ENCODE measurements at places on chromosomes 16 and 17. TPM values are rescaled to one million over a fixed set of nuclear protein-coding genes. Genes with fewer than 3 reads are reported as not detected.

Gene ALOX12
- total RNA-seq = 1.3 TPM

Gene TAC4
- not detected for total RNA-seq

Gene SOX8
- not detected for total RNA-seq

Gene TEX14
- total RNA-seq = 0.89 TPM

Gene AKTIP
- 23.2 TPM for total RNA-seq

Gene PKMYT1
- 5.9 TPM for total RNA-seq

Gene ENPP7
- not detected for total RNA-seq

Gene PNMT
- 2.2 TPM for total RNA-seq

DNA sequence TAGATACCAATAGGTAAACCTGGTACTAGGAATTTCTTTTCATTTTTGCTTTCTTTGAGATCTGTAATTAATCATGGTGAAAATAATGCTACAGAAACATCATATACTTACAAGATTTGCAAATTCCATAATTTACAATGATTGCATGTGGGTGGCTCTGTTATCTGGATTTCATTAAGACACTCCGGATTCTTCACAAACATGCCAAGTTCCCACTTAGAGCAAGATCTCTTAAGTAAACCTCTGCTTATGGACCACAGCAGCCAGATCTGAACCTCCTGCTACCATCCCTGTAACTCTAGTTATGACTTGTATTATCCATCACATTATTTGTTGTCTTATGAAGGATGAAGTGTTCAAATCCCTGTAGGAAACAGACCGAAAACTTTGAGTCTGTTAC, 424.7 kb downstream of the CDH13 start:
- H3K4me3 ChIP-seq = no peak overlapping the region
- H3K27ac ChIP-seq = no peak overlapping the region

DNA sequence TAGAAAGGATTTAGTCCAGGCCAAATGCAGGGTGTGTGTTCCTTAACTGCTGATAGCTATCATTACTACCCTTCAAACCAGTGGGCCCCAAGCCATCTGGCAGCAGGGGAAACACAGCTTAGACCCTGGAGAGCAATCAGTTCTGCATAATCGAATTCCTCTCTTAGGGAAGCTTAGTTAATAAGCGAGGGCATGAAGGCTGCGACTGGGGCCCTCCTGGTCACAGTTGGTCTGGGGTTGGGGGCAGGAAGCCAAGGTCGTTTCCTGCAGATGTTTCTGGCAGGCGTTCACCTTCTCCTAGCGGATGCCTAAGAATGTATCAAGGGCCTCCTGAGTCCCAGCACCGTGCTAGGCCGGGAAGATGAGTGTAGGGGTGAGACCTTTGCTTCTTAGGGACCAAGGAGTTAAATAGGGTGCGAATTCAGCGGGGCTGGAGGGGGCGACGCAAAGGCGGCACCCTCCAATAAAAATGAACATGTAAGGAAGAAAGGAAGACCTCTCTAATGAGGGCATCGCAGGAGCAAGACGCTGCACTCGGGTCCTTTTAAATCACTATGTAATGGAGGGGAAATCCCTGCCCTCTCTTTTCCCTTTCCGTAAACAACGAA, 16.5 kb upstream of the EEF2K start:
- peak overlapping the region; percentile 55 for H3K4me3 ChIP-seq
- peak overlapping the region; percentile 99 for H3K27ac ChIP-seq
- peaks cover 50% of the 10 kb centered on the region for H3K4me1 ChIP-seq
- no peaks in the 10 kb centered on the region for H3K36me3 ChIP-seq
- H3K27me3 ChIP-seq = no peaks in the 10 kb centered on the region
- no peak for DNase-seq

DNA sequence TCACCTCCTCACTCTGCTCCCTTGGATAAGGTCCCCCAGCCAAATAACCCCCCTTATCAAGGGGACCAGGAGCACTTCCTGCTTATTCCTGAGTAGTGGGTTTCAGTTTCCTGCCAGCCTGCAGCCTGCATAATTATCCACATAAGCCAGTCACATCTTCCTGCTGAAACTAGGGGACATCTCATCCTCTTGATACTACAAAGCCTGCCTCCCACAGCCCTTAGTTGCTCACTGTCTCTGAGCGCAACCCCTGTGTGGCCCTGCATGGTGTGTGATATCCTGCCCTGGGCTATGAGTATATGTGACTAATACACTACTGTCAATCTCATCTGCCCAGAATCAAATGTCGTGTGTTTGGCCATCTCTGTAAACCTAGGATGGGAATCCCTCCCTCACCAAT, 8.0 kb upstream of the XYLT2 start:
- no peak overlapping the region for H3K4me3 ChIP-seq
- no peaks in the 10 kb centered on the region for H3K36me3 ChIP-seq
- no peaks in the 10 kb centered on the region for H3K27me3 ChIP-seq
- no peak for DNase-seq
- H3K4me1 ChIP-seq = no peaks in the 10 kb centered on the region
- no peak overlapping the region for H3K27ac ChIP-seq

- DNase-seq = no peak
- H3K36me3 ChIP-seq = no peaks in the 10 kb centered on the region
- no peak overlapping the region for H3K27ac ChIP-seq
- H3K4me3 ChIP-seq = no peak overlapping the region
Measured at GRCh38 chr17:75637551-75637950, 4.3 kb downstream of the SMIM5 start.

- no peak for DNase-seq
- no peak overlapping the region for H3K27ac ChIP-seq
- H3K36me3 ChIP-seq = no peaks in the 10 kb centered on the region
- H3K4me1 ChIP-seq = peaks cover 17% of the 10 kb centered on the region
Measured at GRCh38 chr16:85159179-85159980, 47.1 kb upstream of the CIBAR2 start.

DNA sequence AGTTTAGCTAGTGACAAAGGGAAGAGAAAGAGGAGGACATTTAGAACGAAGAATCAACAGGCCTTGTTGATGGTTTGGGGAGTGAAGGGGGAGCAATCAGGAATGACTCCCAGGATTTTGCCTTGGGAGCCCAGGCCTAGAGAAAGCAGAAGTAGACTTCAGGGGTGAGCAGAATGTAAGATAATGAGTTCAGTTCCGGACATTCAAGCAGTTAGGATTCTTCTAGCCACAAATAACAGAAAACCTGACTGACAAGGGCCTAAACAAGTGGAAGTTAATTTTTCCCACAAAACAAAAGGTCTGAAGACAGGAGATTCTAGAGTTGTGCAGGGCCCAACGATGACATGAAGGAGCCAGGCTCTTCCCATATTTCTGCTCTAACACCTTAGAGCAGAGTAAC, 45.9 kb downstream of the SKAP1 start:
- no peak overlapping the region for H3K4me3 ChIP-seq
- no peak for DNase-seq
- H3K27me3 ChIP-seq = no peaks in the 10 kb centered on the region
- peaks cover 3% of the 10 kb centered on the region for H3K4me1 ChIP-seq
- peaks cover 30% of the 10 kb centered on the region for H3K36me3 ChIP-seq
- no peak overlapping the region for H3K27ac ChIP-seq

DNA sequence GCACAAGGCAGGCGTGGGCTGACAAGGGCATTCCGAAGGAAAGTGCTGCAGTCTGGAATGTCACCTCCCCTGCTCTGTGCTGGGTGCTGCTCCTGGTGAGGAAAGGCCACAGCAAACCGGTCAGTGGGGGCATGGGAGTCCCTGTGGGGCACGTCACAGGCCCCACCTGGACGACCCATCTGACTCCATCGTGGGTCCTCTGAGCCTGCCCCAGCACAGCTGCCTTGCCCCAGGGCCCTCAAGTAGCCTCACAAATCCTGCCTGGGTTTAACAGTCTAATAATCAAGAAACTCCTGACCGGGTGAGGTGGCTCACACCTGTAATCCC, 2.8 kb upstream of the MYO15B start:
- no peak overlapping the region for H3K27ac ChIP-seq
- H3K27me3 ChIP-seq = no peaks in the 10 kb centered on the region
- H3K36me3 ChIP-seq = no peaks in the 10 kb centered on the region
- H3K4me3 ChIP-seq = no peak overlapping the region

GRCh38 chr16:56480776-56481467, 29.6 kb downstream of the OGFOD1 start:
- H3K4me1 ChIP-seq = no peaks in the 10 kb centered on the region
- H3K27ac ChIP-seq = no peak overlapping the region
- DNase-seq = no peak
- H3K36me3 ChIP-seq = peaks cover 45% of the 10 kb centered on the region

- no peaks in the 10 kb centered on the region for H3K4me1 ChIP-seq
- DNase-seq = no peak
- H3K27me3 ChIP-seq = no peaks in the 10 kb centered on the region
- H3K36me3 ChIP-seq = no peaks in the 10 kb centered on the region
- no peak overlapping the region for H3K27ac ChIP-seq
- no peak overlapping the region for H3K4me3 ChIP-seq
Measured at GRCh38 chr16:19242987-19243575, 42.5 kb upstream of the CLEC19A start.

DNA sequence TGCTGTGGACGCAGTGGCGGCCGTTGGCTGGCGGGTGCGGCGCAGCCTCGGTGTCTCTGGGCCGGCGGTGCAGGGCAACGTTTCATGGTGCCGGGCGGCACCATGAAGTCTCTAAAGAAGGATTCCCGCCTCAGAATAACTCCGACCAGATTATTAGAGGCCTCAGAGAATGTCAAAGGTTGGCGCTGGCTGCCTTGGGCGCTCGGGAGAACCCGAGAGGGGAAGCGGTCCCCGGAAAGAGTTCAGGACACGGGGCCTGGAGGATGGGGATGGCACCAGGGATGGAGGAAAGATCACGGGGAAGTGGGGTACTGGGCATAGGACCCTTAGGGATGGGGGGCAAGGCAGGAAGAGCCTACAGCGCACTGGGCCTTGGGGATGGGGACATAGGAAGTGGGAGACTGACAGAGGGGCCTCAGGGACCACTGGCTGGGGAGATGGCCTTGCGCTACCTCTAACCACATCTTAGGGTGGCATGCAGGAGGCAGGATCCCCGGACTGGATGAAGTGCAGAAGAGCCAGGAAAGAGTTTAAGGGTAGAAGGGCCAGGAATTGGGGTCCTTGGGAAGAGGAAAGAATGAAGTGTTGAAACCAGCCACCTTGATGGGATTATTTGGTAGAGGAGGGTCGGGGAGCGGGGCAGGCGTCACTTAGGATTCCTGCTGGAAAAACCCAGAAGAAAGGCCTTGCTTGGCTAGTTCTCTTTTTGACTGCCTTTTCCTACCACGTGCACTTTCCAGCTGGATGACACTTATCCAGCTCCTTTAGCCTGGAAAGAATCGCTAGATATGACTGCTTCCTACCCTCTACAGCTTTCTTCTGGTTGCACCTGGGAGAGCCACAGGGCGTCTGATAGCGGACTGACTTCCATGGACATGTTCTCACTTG, 578 bp downstream of the MYCBPAP start:
- peak overlapping the region; percentile 62 for H3K27ac ChIP-seq
- peaks cover 13% of the 10 kb centered on the region for H3K4me1 ChIP-seq
- H3K27me3 ChIP-seq = no peaks in the 10 kb centered on the region

DNA sequence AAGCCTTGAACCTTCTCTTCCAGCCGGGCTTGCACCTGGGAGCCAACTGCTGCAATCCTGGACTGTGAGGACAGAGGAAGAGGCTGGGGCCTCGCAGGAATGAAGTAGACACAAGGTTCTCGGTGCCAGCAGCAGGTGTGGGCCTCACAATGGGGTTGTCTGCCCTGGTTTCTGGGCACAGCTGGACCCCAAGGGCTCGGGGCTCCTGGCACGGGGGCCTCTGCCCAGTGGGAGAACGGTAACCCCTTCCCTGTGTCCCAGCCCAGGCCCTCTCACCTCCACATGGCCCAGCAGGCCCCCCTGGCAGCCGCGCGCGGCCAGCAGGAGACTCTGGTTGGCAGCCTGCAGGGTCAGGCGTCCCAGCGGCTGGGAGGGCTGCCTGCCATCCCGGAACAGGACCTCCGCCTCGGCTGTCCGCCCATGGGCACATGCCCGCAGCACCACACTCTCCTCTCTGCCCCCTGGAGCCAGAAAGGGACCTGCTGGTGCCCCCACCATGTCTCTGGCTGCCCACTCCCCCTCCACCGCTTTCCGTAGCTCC, 46.9 kb downstream of the RMI2 start:
- H3K27me3 ChIP-seq = no peaks in the 10 kb centered on the region
- H3K36me3 ChIP-seq = no peaks in the 10 kb centered on the region
- no peak for DNase-seq
- no peaks in the 10 kb centered on the region for H3K4me1 ChIP-seq
- H3K4me3 ChIP-seq = no peak overlapping the region

GRCh38 chr17:1813088-1813487, 16.6 kb downstream of the SMYD4 start:
- H3K4me1 ChIP-seq = no peaks in the 10 kb centered on the region
- H3K27ac ChIP-seq = no peak overlapping the region
- no peak for DNase-seq
- H3K27me3 ChIP-seq = no peaks in the 10 kb centered on the region
- peaks cover 10% of the 10 kb centered on the region for H3K36me3 ChIP-seq
- H3K4me3 ChIP-seq = no peak overlapping the region

- H3K4me3 ChIP-seq = no peak overlapping the region
- no peaks in the 10 kb centered on the region for H3K36me3 ChIP-seq
- no peak for DNase-seq
- peaks cover 4% of the 10 kb centered on the region for H3K4me1 ChIP-seq
Measured at GRCh38 chr17:48502901-48503300, 27.9 kb downstream of the HOXB1 start.

- no peaks in the 10 kb centered on the region for H3K36me3 ChIP-seq
- H3K27ac ChIP-seq = no peak overlapping the region
- H3K4me1 ChIP-seq = no peaks in the 10 kb centered on the region
- H3K4me3 ChIP-seq = no peak overlapping the region
- DNase-seq = no peak
Measured at GRCh38 chr16:795580-796229, 4.8 kb downstream of the GNG13 start.

DNA sequence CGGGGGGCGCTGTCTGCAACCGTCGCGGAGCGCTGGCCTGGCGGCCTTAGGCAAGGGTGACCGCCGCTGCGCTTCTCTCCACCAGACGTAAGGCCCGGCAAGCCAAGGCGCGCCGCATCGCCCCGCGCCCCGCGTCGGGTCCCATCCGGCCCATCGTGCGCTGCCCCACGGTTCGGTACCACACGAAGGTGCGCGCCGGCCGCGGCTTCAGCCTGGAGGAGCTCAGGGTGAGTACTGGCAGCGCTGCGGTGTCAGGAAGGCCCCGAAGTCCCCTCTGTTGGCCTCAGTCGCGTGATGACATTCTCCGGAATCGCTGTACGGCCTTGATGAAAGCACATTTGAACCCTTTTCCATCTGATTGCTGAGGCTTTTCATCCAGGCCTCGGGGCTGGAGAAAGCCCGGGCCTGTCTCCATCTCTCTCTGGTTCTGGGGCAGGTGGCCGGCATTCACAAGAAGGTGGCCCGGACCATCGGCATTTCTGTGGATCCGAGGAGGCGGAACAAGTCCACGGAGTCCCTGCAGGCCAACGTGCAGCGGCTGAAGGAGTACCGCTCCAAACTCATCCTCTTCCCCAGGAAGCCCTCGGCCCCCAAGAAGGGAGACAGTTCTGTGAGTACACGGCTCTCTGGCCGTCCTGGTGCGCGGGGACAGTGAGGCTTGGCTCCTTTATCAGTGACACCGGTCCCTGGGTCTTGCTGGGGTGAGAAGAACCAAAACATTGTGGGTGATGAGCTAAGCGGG, 831 bp downstream of the RPL13 start:
- H3K4me1 ChIP-seq = peaks cover 47% of the 10 kb centered on the region
- H3K36me3 ChIP-seq = peaks cover 39% of the 10 kb centered on the region
- H3K27ac ChIP-seq = peak overlapping the region; percentile 20
- peak overlapping the region; percentile 90 for H3K4me3 ChIP-seq

- DNase-seq = no peak
- no peaks in the 10 kb centered on the region for H3K27me3 ChIP-seq
- H3K36me3 ChIP-seq = no peaks in the 10 kb centered on the region
- H3K27ac ChIP-seq = no peak overlapping the region
Measured at GRCh38 chr16:87127061-87127765, 190.0 kb downstream of the C16orf95 start.
